ELF-1 (cell line): ENCODE measurements at places on chromosomes 3 and 15.

DNA sequence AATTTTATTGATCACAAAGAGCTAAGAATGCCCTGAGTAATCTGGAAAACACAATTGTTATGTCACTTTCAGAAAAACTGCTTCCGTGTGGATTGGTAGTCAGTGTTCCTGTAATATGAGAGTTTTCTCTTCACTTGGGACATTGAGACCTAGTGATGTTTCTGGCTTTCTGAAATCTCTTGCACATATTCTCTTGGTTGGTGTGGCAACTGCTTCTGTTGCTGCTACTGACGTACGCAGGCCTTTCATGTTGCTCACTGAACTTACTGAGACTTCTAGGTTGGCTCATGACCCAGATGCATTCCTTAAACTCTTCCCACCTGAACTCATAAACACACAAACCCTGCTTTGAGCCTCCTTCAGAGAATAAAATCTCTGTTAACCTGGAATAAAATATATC is 175.0 kb upstream of the PFN2 start:
- no peak for DNase-seq

DNA sequence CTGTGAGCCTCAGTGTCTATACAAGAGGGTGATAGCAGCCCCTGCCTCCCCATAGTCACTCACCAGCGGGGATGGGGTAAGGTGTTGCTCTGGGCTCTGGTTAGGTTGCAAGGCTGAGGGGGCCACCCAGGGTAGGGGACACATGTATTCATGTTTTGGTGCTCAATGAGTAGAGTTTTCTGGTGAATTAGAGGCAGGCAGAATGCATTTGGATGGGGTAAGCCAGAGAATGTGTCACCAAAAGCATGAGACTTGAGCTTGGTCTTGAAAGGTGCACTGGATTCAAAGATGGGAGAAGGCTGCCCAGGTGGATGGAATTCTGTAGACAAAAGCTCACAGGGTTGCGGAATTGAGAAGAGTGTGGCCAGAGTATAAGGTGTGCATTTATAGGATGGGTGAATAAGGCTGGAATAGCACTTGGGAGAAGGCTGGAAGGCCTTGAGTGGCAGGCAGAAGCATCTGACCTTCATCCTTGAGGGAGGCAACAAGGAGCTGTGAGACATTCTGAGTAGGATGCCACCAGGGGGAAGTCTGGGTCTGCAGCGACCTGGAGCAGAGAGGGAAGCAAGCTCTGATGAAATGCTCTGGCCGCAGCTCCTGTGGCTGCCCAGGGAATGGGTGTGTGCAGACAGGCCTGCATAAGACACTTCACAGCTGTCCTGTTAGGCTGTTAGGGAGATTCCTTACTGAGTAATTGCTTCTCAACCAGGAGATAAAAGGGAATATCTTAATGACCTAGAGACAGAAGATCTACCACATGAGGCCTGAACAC is 149.6 kb downstream of the CHDH start:
- peak; percentile 37 for DNase-seq

- no peak for DNase-seq
These were observed 1223.2 kb downstream of the OTOL1 start for GRCh38 chr3:162719684-162720341.

- no peak for DNase-seq
These were observed 228.4 kb downstream of the KLF13 start for GRCh38 chr15:31555022-31555421.

GRCh38 chr3:157428853-157429252 is 7.8 kb upstream of the PTX3 start:
- DNase-seq, result no peak

DNA sequence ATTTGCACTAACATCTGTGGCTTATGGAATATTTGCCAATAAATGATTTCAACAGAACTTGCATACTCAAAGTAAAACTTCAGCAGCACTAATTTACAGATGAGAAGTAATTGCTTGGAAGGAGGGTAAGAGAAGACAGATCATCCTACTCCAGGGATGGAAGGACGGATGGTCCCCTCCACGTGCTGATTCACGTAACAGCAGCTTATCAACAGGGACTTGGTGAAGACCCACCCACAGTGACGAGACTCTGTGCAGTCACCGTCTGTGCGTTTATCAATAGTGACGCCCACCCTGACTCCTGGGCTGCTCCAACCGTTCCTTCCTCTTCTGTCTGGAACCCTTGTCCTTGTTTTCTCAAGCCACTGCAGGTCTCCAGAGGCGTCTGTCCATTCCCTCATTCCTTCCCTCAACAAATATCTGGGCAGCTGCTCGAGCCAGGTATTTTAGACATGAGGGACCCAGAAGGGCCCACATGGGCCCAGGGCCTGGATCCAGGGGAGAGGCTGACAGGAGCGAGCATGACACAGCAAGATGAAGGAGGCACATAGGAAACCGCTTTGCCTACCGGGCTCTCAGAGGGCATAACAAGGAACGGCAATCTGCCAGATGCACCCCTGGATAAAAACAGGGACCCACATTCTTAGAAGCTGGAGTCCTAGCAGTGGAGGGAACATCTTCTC is 33.3 kb downstream of the PCSK6 start:
- no peak for DNase-seq

DNA sequence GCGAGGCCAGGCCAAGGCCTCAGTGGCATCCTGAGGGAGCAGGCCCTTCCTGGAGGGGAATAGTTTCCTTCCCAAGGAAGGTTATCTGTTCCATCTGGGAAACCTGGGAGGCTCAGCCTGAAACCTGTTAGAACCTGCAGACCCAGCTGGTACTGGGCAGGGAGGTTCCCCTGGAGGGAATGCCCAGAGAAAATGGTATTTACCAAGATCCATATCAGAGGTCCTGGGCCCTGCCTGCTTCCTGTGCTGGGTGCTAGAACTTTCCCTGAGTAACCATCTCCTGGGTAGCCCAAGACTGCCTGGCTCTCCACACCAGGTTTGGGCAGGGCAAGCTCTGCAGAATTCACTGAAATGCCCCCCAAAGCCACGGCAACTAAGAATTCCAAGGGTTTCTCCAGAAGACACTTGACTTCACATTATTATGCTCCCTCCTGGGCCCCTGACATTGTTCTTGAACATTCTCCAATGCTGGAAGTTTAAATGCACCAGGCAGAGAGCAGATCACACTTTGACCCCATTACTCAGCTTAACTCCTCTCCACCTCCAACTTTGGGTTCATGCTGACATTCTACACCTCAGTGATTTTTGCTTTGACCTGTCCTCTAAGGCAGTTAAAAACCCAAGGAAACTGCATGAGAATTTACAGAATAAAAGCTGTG is 2.0 kb downstream of the CA12 start:
- peak; percentile 49 for DNase-seq

- no peak for DNase-seq
These were observed 4.8 kb downstream of the CCDC12 start for GRCh38 chr3:46971742-46972141.

DNA sequence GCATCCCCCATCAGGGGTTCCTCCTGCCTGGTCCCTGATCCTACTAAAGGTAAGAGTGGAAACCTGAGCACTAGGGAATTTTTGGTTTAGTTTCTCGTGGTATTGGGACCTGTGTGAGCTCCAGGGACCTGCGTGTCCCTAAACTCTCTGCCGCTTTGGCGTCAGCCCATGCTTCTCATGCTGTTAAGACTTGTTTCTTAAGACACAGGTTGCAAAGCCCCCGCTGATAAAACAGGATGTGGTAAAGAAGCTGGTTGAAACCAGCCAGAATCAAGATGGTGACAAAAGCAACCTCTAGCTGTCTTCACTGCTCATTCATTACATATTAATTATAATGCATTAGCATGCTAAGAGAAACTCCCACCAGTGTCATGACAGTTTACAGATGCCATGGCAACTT is 64.6 kb downstream of the LYZL4 start:
- DNase-seq, result no peak

DNA sequence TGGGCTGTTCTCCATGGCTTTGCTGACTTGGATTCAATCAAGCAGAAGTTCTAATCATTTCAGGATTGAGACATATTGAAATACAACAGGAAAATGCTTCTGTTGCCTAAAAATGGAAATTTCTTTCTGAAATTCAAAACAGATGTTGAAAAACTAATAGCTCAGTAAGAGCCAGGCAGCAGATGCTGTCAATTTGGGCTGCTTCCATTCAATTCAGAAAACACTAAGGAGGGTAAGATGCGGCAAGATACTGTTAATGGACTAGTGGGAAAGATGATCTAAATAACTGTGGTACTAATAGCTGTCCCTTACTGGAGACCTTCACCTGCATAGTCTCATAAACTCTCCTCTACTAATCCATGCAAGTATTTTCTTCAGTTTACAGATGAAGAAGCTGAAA is 53.5 kb downstream of the DGKG start:
- DNase-seq, result no peak

DNA sequence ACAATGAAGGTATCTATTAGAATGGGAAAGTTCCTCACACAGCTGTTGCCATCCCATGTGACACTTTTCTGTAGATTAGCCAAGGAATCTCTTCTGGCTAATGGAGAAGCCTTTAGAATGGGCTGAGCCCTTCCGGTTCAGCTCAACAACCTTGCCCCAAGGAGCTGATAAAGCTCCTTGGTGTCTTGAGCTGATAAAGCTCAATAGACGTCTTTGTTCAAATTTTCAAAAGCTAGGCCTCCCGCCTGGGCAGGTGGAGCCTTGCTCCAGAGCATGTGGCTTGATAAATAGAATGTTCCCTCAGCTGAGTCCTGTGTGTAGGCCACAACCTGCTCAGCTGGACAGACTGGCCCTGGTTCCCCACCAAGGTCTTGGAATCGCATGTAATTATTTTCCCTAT is 7.2 kb upstream of the BNIP2 start:
- peak; percentile 8 for DNase-seq

DNA sequence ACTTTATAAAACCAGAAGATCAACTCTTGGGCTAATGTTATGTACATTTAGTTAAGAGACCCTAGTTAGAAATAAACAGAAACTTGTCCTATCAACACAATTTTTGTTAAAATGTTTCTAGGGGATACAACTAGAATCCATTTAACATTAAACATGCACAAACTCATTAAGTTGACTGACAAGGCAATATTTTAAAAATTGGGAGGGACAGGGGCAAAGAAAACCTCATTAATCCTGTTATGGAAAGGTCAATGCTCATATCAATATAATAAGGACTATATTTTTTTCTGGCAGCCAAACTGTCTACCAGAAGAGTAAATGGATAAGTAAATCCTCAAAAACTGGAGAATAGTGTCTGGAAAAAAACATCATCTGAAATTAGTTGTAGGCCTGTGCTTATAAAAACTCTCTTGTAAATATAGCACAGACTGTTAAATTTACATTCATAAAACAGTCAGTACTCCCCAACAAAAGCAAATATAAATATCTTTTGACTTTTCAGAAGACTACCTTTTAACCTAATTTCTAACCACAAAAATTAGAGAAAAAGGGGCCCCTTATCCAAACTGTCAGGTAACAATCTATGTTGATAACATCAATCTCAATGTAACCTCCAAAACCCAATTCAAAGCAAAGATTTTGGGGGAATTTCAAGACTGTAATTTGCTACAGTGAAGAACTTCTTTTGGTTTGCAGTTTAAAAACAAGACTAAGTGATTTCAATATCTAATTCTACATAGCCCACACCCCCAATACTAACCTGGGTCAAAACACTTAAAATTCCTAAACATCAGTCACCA is 4.2 kb downstream of the TRA2B start:
- no peak for DNase-seq

GRCh38 chr15:90750186-90750585 is 33.0 kb downstream of the BLM start:
- DNase-seq, result no peak

- DNase-seq, result peak; percentile 34
These were observed 172.3 kb upstream of the TSC22D2 start for GRCh38 chr3:150235799-150236198.

- DNase-seq, result no peak
These were observed 56.6 kb upstream of the ADPGK start for GRCh38 chr15:72840114-72840513.

GRCh38 chr3:120908795-120909601 is 993 bp downstream of the STXBP5L start:
- peak; percentile 2 for DNase-seq

DNA sequence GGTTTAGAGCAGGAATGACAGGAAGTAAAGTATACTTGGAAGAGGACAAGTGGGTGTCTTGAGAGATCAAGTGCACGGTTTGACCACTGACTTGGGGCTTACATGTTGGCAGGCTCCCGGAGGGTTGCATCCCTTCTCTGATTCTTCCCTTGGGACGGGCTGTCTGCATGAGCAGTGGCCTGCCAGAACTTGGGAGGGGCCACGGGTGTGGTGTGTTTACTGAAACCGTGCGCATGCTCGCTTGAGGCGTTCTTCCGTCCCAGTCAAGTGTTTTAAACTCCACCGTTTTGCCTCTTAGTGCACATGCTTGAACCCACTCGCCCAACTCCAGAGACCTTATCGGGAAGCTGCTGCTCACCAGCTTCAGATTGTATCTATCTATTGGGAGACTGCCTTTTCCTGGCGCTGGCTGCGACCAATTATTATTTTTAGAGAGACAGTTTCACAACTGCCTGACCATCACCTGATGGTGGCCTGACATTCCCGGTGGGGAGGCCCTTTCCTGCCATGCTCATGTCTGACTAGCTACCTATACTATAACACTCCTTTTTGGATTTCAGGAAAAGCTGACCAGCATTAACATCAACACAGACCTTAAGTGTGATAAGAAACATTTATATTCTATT is 14.9 kb upstream of the C3orf22 start:
- peak; percentile 63 for DNase-seq

DNA sequence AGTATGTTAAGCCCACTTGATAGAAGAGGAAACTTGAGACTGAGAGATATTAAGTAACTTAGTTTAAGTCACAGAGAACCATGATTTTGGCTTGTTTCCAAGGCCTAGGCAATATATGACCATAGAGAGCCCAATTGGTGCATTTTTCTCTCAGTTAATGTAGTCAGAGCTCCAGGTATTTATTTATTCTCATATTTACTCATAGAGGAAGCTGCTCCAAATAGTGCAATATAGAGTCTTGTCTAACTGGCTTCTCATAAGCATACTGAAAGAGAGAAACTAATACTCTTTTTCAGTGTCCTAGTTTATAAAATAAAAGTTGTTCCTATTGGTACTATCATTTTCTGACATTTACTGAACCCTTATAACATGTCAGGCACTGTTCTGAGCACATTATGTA is 15.2 kb downstream of the TRNT1 start:
- DNase-seq, result no peak

GRCh38 chr3:148289159-148289558 is 408.5 kb upstream of the AGTR1 start:
- DNase-seq, result no peak

GRCh38 chr3:51977446-51978142 is 2.7 kb downstream of the ABHD14A start:
- DNase-seq, result no peak

- no peak for DNase-seq
These were observed 8.0 kb upstream of the CAMKV start for GRCh38 chr3:49877716-49878115.

- no peak for DNase-seq
These were observed 498.7 kb downstream of the EPHA3 start for GRCh38 chr3:89606151-89606550.

- DNase-seq, result no peak
These were observed 26.9 kb upstream of the HCN4 start for GRCh38 chr15:73395671-73396070.

GRCh38 chr3:136989781-136990524 is 32.2 kb downstream of the IL20RB start:
- DNase-seq, result no peak

- DNase-seq, result no peak
These were observed 16.4 kb downstream of the TMEM108 start for GRCh38 chr3:133054586-133054985.

GRCh38 chr3:58628823-58629562 is 37.6 kb downstream of the FAM3D start:
- no peak for DNase-seq
